Activated T-cell treated with anti-CD3 and anti-CD28 coated beads for 24 hours (primary cell): ENCODE measurements at places on chromosomes 6 and 20.

DNA sequence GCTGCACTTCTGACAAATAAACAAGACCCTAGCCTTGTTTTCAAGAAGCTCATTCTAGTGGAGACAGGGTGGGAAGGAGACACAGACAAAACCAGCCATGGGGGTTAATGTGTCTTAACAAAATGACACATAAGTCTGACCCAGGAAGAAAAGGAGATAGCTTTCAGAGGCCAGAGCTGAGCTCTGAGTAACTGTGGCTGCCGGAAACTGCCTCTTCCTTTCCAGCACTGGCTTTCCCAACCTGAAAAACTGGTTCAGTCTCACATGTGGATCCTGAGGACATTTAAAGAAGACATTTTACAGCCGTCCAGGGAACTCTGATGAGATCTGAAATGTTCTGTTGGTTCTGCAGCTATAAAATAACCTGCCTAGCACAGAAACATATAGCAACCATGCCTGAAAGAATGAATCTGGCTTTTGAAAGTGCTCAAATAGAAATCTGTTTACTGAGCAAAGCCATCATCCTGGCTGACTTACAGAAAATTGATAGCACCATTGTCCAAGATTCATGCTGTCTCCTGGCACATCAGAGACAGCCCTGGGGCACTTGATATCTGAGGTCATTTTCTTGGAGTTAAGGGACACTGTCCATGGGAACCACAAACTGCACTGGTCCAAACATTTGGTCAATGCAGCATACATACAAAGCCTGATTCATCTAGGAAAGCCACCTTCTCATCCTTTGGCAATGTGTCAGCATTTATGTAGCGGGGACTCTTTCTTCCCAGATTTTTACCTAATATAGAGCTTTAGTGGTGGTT lies 83.2 kb upstream of the PAX1 start:
- no peak for DNase-seq

DNA sequence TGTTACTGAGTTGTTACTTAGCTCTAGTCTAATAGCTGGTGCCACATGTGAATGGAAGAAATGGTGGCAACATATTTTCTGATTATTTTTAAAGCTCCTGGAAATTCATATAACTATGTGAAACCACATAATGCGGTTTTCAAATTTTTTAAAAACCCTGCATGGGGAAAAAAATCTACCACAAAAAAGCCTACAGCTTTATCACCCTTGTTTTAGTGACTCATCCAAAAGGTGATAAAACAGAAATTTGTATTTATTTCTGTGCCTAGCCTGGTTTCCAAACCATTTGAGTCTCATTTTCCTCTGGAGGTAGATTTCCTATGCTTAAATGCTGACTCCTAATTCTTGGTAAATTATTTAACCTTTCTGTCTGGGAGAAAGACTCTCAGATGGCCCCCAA lies 5.4 kb upstream of the FBXO30 start:
- no peak for DNase-seq

- DNase-seq = no peak
These were observed 1.4 kb upstream of the PTPRT start for GRCh38 chr20:43191143-43191542.

GRCh38 chr20:38075161-38075998 lies 41.8 kb downstream of the RPRD1B start:
- no peak for DNase-seq

DNA sequence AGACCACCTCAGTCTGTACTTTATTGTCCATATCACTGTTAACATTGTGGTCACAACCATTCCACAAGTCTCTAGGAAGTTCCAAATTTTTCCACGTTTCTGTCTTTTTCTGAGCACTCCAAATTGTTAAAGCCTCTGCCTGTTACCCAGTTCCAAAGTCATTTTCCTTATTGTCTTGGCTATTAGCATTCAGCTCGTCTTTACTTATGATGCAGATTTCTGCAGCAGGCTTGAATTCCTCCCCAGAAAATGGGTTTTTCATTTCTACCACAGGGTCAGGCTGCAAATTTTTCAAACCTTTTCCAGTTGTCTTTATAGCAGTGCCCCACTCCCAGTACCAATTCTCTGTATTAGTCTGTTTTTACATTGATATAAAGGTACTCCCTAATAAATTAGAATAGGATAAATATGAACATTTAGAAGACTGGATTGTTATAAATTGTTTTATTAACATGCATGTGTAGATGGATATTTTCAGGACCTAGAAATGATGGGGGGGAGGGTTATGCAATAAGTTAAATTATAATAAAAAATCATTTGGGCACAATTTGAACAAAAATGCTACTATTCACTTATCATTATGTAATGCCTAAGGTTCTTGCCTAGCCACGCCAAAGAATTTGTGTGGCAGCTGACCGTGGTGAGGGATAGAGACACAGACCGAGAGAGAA lies 595.3 kb upstream of the ADGRB3 start:
- DNase-seq = no peak

GRCh38 chr6:52125572-52125971 lies 38.2 kb upstream of the PKHD1 start:
- no peak for DNase-seq

DNA sequence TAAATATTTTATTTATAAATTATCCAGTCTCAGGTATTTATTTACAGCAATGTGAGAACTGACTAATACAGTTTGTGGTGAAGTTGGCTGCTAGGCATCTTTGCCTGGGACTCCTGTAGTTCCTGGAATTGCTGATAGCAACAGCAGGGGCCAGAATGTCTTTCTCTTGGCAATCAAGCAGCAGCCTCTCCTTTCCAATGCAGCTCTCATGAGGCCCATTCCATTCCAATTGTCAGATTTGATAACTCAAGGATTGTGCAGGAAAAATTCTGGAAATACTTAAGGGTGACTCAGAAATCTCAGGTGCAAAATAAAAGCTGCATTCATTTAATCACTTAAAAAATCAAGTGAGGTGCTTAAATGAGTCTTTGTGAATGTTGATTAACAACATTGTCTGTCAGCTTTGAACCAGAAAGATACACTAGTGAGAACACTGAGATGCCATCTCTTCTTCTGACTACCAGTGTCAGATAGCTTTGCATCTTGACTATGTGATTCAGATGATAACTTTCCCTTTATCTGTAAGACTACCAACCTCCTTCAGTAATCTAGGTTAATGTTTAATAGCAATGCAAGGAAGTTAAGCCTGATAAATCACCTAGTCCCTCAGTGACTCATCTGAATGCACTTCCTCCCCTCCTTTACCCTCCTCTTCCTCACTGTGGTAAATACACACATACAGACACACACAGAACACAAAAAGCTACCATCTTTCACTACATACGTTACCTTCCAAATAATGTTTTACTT lies 32.1 kb upstream of the COL21A1 start:
- DNase-seq = no peak

- DNase-seq = no peak
These were observed 17.0 kb downstream of the DACT2 start for GRCh38 chr6:168302534-168302933.

DNA sequence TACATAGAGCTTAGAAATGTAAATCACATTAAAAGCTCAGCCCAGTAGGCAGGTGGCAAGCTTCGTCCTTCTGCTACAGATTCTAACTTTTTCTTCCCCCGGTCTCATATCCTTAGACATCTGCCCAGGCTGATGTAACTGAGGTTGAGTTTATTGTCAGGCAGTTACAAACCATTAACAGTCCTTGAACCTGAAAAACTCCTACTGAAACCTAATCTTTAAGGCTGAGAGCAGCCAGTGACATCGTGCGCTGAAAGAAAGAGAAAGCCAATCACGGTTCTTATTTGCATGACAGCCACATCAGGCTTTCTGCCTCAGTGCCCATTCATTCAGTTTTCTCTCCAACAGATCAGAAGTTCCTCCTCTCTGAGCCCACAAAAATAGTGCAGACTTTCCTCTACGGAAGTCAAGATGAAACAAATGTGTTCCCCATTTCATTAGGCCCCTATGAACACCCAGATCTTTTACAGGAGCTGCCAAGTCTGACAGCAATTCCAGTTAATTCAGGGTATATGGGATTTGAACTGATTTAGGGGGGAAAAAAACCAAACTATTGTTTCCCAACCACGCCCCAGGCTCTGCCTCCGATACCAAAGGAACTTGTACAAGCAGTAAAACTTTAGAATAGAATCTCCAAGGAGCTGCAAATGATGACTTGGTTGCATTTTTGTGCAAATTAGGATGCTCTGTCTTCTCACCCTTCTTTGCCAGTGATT lies at the start of gene NHSL1:
TSS of gene NHSL1 (minus strand) at position 192 of the 716 bp plus-strand sequence. CDS start 204 bp downstream, outside the sequence.
- DNase-seq = no peak

GRCh38 chr20:38847840-38848239 lies 42.3 kb downstream of the PPP1R16B start:
- no peak for DNase-seq

DNA sequence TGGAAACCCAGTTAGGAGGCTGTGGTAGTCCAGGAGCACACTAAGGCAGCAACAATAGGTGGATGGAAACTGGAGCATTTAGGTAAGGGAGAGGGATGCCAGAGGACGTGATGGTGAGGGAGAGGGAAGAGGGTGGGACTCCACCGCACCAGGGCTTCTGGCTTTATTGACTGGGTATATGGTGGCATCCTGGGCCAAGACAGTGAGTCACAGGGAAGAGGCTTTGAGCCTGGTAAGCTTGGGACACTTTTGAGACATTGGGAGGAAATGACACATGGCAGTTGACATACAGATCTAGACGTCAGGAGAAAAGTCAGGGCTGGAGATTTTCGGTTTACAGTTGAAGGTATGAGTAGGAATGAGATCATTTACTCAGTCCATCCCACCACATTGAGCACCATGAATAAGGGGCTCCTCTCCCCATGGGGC lies 14.9 kb downstream of the NT5E start:
- peak; percentile 32 for DNase-seq

- no peak for DNase-seq
These were observed 87.0 kb upstream of the RSPO3 start for GRCh38 chr6:127031511-127031910.

DNA sequence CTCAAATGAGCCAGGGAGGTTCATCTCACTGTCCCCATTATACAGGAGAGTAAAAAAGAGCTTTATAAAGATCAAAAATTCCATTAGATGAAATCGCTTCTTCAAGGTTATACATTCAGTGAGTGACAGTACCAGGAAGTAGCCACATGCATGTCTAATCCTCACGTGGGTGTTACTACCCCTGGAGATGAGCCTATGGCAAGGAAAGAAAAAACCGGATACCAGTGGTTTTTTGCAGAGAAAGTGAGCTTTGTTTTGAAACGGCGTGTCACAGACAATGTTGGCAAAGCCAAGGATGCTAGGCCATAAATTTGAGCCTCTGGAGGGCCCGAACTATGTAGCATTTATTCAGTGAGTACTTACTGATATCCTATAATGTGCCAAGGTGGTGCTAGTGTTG lies 215.0 kb upstream of the RIN2 start:
- DNase-seq = no peak

DNA sequence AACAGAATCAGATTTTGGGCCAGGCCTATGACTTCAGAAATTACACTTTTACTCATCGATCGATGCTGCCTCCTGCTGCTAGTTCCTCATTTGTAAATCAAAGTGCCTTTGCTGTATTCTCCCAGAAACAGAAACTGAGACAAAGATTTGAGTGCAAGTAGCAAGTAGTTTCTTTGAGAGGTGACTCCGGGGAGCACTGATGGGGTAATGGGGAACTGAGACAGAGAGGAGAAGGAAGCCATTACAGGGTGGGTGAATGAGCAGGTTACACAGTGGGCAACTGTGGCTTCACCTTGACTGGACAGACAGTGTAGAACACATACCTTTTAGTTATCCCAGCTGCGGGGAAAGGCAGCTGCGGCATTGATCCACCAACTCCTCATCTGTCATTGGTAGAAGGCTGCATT lies 9.7 kb upstream of the CD40 start:
- no peak for DNase-seq

GRCh38 chr6:89475634-89476033 lies 42.7 kb downstream of the ANKRD6 start:
- peak; percentile 7 for DNase-seq

GRCh38 chr6:53593001-53593488 lies 48.1 kb upstream of the GCLC start:
- DNase-seq = no peak

GRCh38 chr6:113879186-113880096 lies 22.3 kb downstream of the MARCKS start:
- DNase-seq = no peak

DNA sequence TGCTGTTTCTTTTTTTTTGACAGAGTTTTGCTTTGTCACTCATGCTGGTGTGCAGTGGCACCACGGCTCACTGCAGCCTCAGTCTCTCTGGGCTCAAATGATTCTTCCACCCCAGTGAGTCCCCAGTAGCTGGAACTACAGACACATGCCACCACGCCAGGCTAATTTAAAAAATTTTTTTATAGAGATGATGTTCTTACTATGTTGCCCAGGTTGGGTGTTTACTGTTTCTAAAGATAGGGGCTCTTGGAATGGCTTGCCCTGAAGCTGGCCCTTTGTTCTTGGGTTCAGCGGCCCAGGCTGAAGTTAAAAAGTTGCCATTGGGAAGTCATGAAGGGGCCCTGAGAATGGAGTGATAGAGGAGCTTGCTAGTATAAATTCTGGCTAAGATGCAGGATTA lies 16.5 kb downstream of the RALGAPB start:
- DNase-seq = no peak

DNA sequence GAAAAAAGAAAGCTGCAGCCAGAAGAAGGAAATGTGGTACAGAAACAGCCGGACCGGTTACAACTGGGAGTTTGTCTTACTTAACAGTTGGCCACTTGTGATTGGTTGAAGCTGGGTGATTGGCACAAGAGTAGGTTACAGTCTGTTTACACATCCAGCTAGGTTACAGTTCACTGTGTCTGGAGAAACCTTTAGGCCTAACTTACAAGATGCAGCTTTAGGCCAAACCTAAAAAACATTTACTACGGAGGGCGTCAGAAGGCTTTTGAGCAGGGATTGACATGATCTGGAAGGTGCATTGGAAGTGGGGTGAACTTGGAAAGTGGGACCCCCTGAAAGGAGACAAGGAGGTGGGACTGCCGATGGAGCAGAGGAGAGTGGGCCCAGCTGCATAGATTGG lies 122.3 kb downstream of the BANF2 start:
- DNase-seq = no peak

GRCh38 chr20:9974324-9974723 lies 60.5 kb upstream of the ANKEF1 start:
- DNase-seq = no peak

DNA sequence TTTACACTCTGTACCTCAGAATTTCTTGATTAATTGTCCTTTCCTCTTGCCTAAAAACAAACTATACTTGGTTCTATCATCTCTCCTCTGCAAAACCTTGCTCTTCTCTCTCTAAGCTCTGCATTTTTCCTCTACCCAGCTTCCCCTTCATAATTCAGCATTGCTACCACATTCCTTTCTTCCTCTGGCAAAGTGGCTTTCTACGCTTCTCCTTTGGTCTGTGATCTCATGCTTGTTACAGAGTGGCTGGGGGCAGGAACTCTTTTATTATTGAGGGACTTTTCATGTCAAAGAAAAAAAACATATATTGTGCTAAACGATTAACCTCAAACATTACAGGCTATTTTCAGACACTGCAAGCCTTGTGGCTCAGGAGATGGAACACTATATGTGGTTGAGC lies 333.3 kb upstream of the KCNQ5 start:
- DNase-seq = no peak

GRCh38 chr6:26272171-26272637 lies 92.8 kb upstream of the BTN3A2 start:
- DNase-seq = peak; percentile 19
